ENCODE measurements at places on chromosomes 2 and 18.

GRCh38 chr2:156518138-156518537 is 82.0 kb downstream of the GPD2 start:
- DNase-seq = no peak

DNA sequence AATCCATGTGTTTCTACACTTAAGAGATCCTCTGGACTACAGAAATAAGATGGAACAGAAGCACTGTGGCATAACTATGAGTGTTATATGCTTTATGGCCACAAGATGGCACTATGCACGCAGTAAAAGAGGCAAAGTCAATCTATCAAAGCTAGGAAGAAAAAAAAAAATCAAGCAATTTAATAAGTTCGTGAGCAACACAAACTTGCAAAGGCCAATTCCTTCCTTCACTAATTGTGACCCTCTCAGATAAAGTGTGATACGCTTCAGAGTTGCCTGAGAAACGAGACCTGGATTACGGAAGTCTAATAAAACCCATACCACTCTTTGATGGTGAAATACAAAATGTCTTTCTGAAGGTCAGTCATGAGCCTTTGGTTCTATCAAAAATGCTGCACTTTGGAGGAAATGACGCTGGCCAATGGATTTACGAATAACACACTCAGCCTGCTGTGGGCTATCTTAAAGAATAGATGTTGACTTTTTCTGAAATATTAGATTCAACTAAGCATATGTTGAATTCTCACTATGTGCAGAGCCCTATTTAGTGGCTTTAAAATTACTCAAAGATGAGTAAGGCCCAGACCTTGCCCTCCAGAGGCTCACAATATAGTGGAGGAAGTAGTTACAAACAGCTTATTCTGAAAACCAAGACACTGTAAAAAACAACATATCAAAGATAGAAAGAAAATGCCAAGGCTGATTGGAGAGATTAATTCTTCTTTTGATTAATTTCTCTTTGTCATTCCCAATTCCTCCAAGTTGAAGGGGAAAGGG is 35.5 kb upstream of the TTR start:
- DNase-seq = no peak

- no peak for DNase-seq
These were observed 96.6 kb downstream of the MBD2 start for GRCh38 chr18:54127759-54128378.

GRCh38 chr2:135952891-135953290 is 32.5 kb downstream of the DARS1 start:
- no peak for DNase-seq

GRCh38 chr2:98519156-98519555 is 74.5 kb downstream of the INPP4A start:
- DNase-seq = no peak

Data from esophagus squamous epithelium (tissue), 5 donors.